A172 (cell line): ENCODE measurements at places on chromosomes 6 and 20.

DNA sequence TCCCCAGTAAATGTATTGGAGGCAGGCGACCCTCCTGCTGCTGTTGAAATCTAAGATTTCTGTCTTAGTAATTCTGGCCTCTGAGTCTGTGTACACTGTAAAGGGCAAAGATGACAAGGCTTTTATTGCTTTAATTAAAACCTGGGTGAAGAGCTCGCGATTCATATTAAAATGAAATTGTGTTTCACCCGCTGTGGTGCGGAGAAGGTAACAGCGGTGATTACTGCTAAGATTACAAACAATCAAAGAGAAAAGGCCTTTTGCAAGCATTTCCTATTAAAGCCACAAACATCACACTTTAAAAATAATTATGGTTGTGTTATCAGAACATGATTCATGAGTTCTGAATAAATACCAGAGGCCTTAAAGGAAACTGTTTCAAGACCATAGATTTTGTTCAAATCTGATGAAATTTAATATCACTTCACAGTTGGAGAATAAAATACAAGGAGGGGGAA, 69.3 kb downstream of the TOX2 start:
- DNase-seq, result no peak

DNA sequence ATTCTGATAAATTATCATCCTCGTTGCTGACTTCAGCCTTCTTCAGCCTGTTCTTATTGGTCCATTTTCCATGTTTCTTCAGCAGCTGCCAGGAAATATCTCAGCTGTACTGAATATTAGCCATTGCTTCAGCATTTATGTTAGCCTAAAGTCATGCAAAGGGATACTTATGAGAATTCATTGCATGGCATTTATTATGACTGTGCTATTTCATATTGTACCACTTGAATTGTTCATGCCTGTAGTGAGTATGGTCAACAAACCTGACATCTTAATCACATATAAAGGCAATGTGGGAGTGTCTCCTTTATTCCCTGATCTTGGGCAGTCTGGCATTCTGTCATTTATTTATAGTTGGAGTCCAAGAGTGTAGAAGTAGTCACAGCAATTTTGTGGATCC, 193.4 kb upstream of the SLC35B3 start:
- no peak for DNase-seq

- peak; percentile 41 for DNase-seq
Observed at GRCh38 chr20:50837532-50838321, 42.9 kb downstream of the BCAS4 start.

- DNase-seq, result no peak
Observed at GRCh38 chr6:137647762-137648447, 153.7 kb upstream of the OLIG3 start.

GRCh38 chr6:27836141-27836782, 75.9 kb downstream of the OR2B2 start:
- DNase-seq, result no peak

- no peak for DNase-seq
Observed at GRCh38 chr6:132021552-132022375, 70.6 kb upstream of the CCN2 start.

GRCh38 chr20:37968841-37969401, 64.3 kb downstream of the TTI1 start:
- DNase-seq, result peak; percentile 40

DNA sequence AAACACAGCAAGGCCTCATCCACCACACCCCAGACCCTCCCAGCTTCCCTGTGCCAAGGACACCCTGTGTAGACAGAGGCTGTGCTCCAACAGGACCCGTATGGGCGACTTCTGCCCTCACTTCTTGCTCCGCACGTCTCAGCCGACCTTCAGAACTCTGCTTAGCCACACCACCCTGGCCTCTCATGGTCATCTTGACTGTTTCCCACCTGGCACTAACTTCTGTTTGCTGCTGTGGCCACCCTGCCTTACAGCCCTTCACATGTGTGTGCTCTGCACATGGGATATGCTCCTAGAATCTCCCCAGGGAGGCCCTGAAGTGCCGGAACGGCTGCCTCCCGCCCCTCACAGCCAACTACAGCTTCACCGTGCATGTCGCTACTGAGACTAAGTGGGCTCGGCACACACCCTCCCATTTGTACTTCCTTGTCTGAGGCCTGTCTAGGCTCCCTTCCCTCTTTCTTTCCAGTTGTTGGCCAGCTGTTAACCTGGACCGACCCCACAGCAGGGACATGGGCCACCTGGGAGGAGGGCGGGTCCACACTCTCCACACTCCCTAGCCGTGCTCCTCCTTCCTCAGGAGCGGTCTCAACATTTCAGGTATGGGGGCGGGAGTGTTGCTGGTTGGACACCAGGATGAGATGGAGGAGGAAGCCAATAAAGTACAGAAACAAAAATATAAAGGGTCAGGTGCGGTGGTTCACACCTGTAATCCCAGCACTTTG, 69.6 kb downstream of the PYGB start:
- no peak for DNase-seq

DNA sequence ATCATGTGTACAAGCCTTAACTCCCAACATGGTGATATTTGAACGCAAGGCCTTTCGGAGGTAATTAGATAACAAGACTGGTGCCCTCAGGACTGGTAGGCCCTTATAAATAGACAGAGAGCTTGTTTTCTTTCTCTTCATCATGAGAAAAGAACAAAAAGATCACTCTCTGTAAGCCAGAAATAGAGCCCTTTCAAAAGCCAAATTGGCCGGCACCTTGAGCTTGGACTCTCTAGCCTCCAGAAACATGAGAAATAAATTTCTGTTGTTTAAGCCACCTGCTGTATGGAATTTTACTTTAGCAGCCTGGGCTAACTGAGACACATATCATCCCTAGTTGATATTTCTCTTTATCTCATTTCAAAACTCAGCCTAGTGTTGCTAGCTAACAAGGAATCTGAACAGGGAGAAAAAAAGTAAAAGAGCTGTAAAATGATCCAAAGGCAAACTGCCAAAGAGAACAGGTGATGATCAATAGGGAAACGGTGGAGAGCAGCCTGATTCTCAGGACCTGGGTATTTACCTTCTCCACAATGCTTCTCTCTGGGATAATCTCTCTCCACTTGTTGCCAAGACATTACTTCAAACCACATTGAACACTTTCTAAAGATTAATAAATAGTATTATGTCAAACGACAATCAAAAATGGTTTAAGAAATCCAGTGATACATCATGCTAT, 6.1 kb downstream of the COL21A1 start:
- DNase-seq, result no peak

DNA sequence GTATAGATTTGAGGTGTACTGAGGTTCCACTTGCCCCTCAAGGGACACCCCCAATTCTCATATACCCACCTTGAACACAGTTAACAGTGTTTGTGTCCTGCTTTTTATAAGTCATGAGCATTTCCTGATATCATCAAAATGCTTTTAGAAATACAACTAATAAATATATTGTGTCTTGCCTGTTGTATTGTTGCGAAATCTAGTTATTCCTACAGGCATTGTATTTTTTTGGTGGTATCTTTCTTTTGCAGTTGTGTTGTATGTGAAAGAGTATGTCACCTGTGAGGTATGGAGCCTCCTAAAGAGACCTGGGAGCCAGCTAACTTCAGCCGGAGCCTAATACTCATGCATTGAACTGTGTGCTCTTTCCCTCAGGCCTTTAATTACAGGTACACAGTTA, 40.7 kb downstream of the CDYL start:
- DNase-seq, result no peak
